A549 treated with AZD2906 at 1 μM for 4 hours (cell line): ENCODE measurements at places on chromosomes 6 and 20. TPM values are rescaled to one million over a fixed set of nuclear protein-coding genes. Genes with fewer than 3 reads are reported as not detected.

REPS1 gene
- total RNA-seq, result 23.5 to 26.6 TPM (median 25.2 TPM) in 5 replicates

OR12D3 gene
- total RNA-seq, result not detected in 5 replicates

RSPH9 gene
- total RNA-seq, result 0.15 to 0.27 TPM (median 0.17 TPM) in 5 replicates

RAET1L gene
- 0.34 to 0.50 TPM (median 0.39 TPM) in 5 replicates for total RNA-seq

HLA-DOB gene
- total RNA-seq, result 0.05 to 0.14 TPM (median 0.12 TPM) in 4 of 5 replicates, not detected in the other

ZC2HC1B gene
- total RNA-seq, result not detected in 5 replicates

FOXC1 gene
- 4.8 to 6.9 TPM (median 6.4 TPM) in 5 replicates for total RNA-seq

ULBP1 gene
- 0.75 to 1.00 TPM (median 0.93 TPM) in 5 replicates for total RNA-seq

TFAP2C gene
- total RNA-seq, result 10.9 to 12.8 TPM (median 11.7 TPM) in 5 replicates

ENPP5 gene
- 0.04 TPM in 1 of 5 replicates, not detected in the others for total RNA-seq

TAP2 gene
- total RNA-seq, result 14.8 to 21.1 TPM (median 17.8 TPM) in 5 replicates

STMND1 gene
- not detected in 5 replicates for total RNA-seq

PGC gene
- total RNA-seq, result 0.09 to 0.38 TPM (median 0.16 TPM) in 5 replicates

POU5F1 gene
- 10.9 to 14.9 TPM (median 11.3 TPM) in 5 replicates for total RNA-seq

ANGPT4 gene
- 0.02 to 0.04 TPM (median 0.03 TPM) in 4 of 5 replicates, not detected in the other for total RNA-seq

CCN6 gene
- not detected in 5 replicates for total RNA-seq

MLIP gene
- total RNA-seq, result 0.09 TPM in 1 of 5 replicates, not detected in the others

KCNK16 gene
- total RNA-seq, result not detected in 5 replicates

PLAGL1 gene
- 6.7 to 8.5 TPM (median 7.0 TPM) in 5 replicates for total RNA-seq

PGM3 gene
- 23.5 to 33.3 TPM (median 26.0 TPM) in 5 replicates for total RNA-seq

SPDEF gene
- total RNA-seq, result 1.3 to 1.9 TPM (median 1.8 TPM) in 5 replicates

FKBP1C gene
- 2.0 to 2.3 TPM (median 2.1 TPM) in 5 replicates for total RNA-seq

ATP6V1G2 gene
- 0.62 to 1.1 TPM (median 0.93 TPM) in 5 replicates for total RNA-seq

PRKN gene
- 0.02 to 0.24 TPM (median 0.02 TPM) in 3 of 5 replicates, not detected in the others for total RNA-seq

DAAM2 gene
- total RNA-seq, result 0.10 to 0.25 TPM (median 0.22 TPM) in 5 replicates

IL17A gene
- total RNA-seq, result not detected in 5 replicates

TRIM10 gene
- total RNA-seq, result 0.01 TPM in 1 of 5 replicates, not detected in the others

SYCP2 gene
- 0.25 to 0.60 TPM (median 0.42 TPM) in 5 replicates for total RNA-seq

MTRF1L gene
- 14.2 to 16.1 TPM (median 14.8 TPM) in 5 replicates for total RNA-seq

RAB23 gene
- 6.7 to 8.6 TPM (median 8.2 TPM) in 5 replicates for total RNA-seq

CEP250 gene
- 22.7 to 30.3 TPM (median 24.9 TPM) in 5 replicates for total RNA-seq

TBXT gene
- not detected in 5 replicates for total RNA-seq

SUMO4 gene
- 0.06 to 0.11 TPM in 2 of 5 replicates, not detected in the others for total RNA-seq

SIRPD gene
- not detected in 5 replicates for total RNA-seq

CDSN gene
- total RNA-seq, result 0.03 to 0.06 TPM (median 0.05 TPM) in 4 of 5 replicates, not detected in the other

AIF1 gene
- total RNA-seq, result not detected in 5 replicates

MRAP2 gene
- 1.2 to 1.8 TPM (median 1.6 TPM) in 5 replicates for total RNA-seq

KIZ gene
- 3.3 to 5.4 TPM (median 3.9 TPM) in 5 replicates for total RNA-seq

AHI1 gene
- total RNA-seq, result 6.3 to 8.1 TPM (median 7.6 TPM) in 5 replicates

OLIG3 gene
- total RNA-seq, result not detected in 5 replicates

RIPOR3 gene
- total RNA-seq, result 0.02 to 0.03 TPM (median 0.03 TPM) in 4 of 5 replicates, not detected in the other

PNPLA1 gene
- total RNA-seq, result not detected in 5 replicates

GPR6 gene
- total RNA-seq, result not detected in 5 replicates

TBX18 gene
- 18.9 to 21.7 TPM (median 20.3 TPM) in 5 replicates for total RNA-seq

SRMS gene
- 0.06 to 0.25 TPM (median 0.09 TPM) in 5 replicates for total RNA-seq

SCRT2 gene
- 0.02 TPM in 1 of 5 replicates, not detected in the others for total RNA-seq

SLC16A10 gene
- total RNA-seq, result 0.34 to 0.78 TPM (median 0.76 TPM) in 5 replicates

HS3ST5 gene
- total RNA-seq, result not detected in 5 replicates

PEX3 gene
- total RNA-seq, result 9.1 to 12.1 TPM (median 10.4 TPM) in 5 replicates

CALHM6 gene
- total RNA-seq, result not detected in 5 replicates

CSNK2B gene
- 169 to 183 TPM (median 179 TPM) in 5 replicates for total RNA-seq

RPN2 gene
- 247 to 288 TPM (median 258 TPM) in 5 replicates for total RNA-seq

CFAP206 gene
- total RNA-seq, result 0.34 to 0.58 TPM (median 0.48 TPM) in 5 replicates

TTLL9 gene
- 0.03 to 0.12 TPM in 2 of 5 replicates, not detected in the others for total RNA-seq
